ENCODE measurements at places on chromosomes 5 and 9. TPM values are rescaled to one million over a fixed set of nuclear protein-coding genes. Genes with fewer than 3 reads are reported as not detected.

DNA sequence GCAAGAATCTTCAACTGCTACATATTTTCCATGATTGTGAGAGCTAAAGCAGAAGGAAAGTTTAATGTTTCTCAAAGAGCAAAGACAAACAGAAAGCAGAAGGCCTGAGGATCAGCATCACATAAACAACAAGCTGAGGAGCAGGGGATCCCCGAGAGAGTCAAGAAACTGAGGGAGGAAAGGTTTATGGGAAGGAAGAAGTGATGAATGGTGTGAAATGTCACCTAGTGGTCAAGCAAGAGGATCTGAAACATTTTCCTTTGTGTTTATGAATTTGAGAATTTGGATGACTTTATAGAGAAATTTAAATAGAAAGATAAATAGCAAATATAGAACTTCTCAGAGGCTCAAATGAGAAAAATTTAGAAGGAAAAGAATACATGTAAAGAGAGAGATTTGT lies 481.9 kb downstream of the CHSY3 start:
- H3K4me1 ChIP-seq: no peaks in the 10 kb centered on the region
- no peak for DNase-seq
- H3K4me3 ChIP-seq: no peak overlapping the region
- no peak overlapping the region for H3K27ac ChIP-seq

The PALM2AKAP2 gene
- total RNA-seq: 20.6 TPM

The SCGB3A2 gene
- total RNA-seq: not detected

DNA sequence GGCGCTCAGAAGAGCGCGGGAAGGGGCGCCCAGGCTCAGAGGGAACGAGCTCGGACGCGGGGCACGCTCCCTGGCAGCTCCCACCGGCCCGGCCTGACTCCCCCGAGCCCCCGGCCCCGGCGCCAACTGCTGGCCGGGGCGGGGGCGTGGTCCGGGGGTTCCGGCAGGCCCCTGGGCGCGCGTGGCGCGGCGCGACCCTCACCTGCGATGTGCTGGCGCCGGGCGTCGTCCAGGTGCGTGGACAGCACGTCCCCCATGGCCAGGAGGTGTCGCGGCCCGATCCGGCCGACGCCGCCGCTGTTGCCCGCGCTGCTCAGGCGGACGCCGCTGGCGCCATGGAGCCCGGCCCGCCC lies 43.5 kb upstream of the STXBP1 start:
- peaks cover 35% of the 10 kb centered on the region for H3K4me1 ChIP-seq
- H3K27me3 ChIP-seq: no peaks in the 10 kb centered on the region
- H3K4me3 ChIP-seq: peak overlapping the region; percentile 92
- DNase-seq: no peak
- peaks cover 16% of the 10 kb centered on the region for H3K36me3 ChIP-seq

DNA sequence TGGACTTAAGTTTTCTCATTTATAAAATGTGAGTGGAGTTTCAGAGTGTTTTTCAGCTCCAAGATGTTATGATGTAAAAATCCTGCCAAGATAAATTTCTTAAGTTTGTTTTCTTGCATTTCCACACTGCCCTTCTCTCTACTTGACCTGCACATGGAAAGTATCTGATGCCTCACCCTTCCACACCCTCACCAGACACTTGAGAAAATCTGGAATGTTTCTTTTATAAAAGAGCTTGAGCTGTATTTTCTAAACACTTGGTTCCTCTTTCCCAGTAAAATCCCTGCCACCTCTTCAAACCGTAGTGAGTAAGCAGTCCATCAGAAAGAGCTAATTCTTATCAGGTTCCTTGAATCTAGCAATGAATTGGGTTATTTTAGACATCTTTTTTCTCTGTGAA lies 42.9 kb downstream of the FOXD1 start:
- no peaks in the 10 kb centered on the region for H3K36me3 ChIP-seq
- no peak overlapping the region for H3K27ac ChIP-seq
- H3K27me3 ChIP-seq: no peaks in the 10 kb centered on the region

- H3K27ac ChIP-seq: no peak overlapping the region
- H3K36me3 ChIP-seq: no peaks in the 10 kb centered on the region
- no peaks in the 10 kb centered on the region for H3K27me3 ChIP-seq
- no peak overlapping the region for H3K4me3 ChIP-seq
Measured at GRCh38 chr5:44783634-44784315, 25.0 kb upstream of the MRPS30 start.

GRCh38 chr5:14153932-14154731 lies 11.0 kb downstream of the TRIO start:
- H3K4me1 ChIP-seq: peaks cover 42% of the 10 kb centered on the region
- H3K4me3 ChIP-seq: no peak overlapping the region
- H3K27ac ChIP-seq: peak overlapping the region; percentile 49
- no peaks in the 10 kb centered on the region for H3K27me3 ChIP-seq
- peak; percentile 83 for DNase-seq

The CTXN3 gene
- not detected for total RNA-seq

The ZFR gene
- total RNA-seq: 81.4 TPM

The DAPK1 gene
- under 0.01 TPM for total RNA-seq

GRCh38 chr9:114386361-114386885 lies 1.4 kb downstream of the AKNA start:
- peak overlapping the region; percentile 51 for H3K4me3 ChIP-seq
- no peaks in the 10 kb centered on the region for H3K36me3 ChIP-seq
- no peaks in the 10 kb centered on the region for H3K27me3 ChIP-seq
- peaks cover 36% of the 10 kb centered on the region for H3K4me1 ChIP-seq

GRCh38 chr9:135969064-135969683 lies 8.0 kb upstream of the UBAC1 start:
- peaks cover 9% of the 10 kb centered on the region for H3K27me3 ChIP-seq
- no peaks in the 10 kb centered on the region for H3K36me3 ChIP-seq
- H3K27ac ChIP-seq: no peak overlapping the region
- H3K4me3 ChIP-seq: no peak overlapping the region
- H3K4me1 ChIP-seq: peaks cover 2% of the 10 kb centered on the region

DNA sequence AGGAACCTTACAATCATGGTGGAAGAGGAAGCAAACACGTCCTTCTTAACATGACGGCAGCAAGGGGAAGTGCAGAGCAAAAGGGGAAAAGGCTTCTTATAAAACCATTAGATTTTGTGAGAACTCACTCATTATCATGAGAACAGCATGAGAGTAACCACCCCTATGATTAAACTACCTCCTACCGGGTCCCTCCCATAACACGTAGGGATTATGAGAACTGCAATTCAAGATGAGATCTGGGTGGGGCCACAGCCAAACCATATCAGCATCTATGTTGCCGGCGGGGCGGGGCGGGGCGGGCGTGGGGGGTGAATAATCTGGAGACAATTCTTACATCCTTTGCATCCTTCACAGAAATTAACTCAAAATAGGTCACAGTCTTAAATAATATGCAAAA lies 58.8 kb upstream of the GFPT2 start:
- no peaks in the 10 kb centered on the region for H3K4me1 ChIP-seq
- H3K36me3 ChIP-seq: no peaks in the 10 kb centered on the region
- no peak overlapping the region for H3K4me3 ChIP-seq
- no peaks in the 10 kb centered on the region for H3K27me3 ChIP-seq

The MYOZ3 gene
- under 0.01 TPM for total RNA-seq

The RMI1 gene
- total RNA-seq: 6.8 TPM

The OTP gene
- total RNA-seq: not detected

DNA sequence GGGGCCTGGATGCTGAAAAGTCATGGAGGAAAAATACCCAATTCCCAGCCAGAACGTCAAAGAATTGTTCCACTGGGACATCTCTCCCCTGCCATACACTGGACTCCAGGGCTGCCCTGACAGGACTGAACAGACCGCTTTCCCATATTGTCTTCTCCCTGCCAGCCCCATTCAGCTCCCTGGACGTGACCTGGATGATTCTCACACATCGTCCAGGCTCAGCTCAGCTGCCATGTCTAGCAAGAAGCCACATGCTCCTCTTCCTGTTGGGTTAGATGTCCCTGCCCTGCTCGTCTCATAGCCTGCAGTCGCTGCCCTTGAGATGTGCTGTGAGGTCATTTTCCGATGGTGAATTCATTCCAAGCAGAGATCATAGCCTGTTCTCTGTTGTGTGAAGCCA lies 37.4 kb downstream of the FOXI1 start:
- no peak for DNase-seq
- no peak overlapping the region for H3K4me3 ChIP-seq
- H3K4me1 ChIP-seq: no peaks in the 10 kb centered on the region
- no peaks in the 10 kb centered on the region for H3K36me3 ChIP-seq
- no peaks in the 10 kb centered on the region for H3K27me3 ChIP-seq

The CKMT2 gene
- total RNA-seq: 0.28 TPM
